ENCODE measurements at places on chromosomes 4 and X.

GRCh38 chrX:111837197-111837596, 38.8 kb upstream of the TRPC5OS start:
- no peak for DNase-seq

DNA sequence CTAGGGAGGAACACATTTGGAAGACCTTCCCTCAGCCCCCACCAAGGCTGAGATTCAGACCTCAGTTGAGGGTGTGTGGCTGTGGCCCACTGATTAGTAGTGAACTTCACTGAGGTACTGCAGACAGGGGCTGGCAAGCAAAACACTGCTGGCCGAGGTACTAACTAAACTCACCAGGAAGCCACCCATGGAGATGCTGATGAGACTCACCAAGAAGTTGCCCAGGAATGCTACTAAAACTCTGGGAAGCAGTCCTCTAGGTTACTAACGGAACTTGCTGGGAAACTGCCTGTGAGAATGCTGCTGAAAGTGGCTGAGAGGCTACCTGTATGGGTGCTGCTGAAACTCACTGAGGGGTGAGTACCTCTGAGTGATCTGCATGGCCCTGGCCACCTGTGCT, 372.4 kb upstream of the RPS6KA3 start:
- no peak for DNase-seq

GRCh38 chr4:136725286-136726081, 806.8 kb downstream of the PCDH18 start:
- no peak for DNase-seq

- DNase-seq: no peak
These were observed at the start of gene ARMCX1 for GRCh38 chrX:101550362-101550750. ARMCX1 (plus strand) TSS chrX:101550547; CDS start chrX:101552931, 2,384 bp downstream.

GRCh38 chrX:17737710-17737985, 355 bp downstream of the SCML1 start:
- DNase-seq: no peak

DNA sequence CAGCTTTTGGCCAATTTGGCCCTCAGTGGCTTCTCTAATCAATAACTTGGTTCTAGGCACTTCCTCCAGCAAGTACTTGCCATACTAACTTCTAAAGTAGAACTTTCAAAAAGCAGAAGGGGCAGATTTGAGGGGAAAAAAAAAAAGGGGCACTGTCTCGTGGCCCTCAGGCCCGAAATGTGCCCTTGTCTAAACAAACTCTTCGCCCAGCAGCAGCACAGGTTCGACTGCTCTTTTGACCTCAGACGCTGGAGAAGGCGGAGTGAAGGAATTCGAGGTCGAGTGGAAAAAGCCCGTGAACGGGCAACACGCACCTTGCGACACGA, 775 bp downstream of the GRPEL1 start:
- DNase-seq: no peak

GRCh38 chrX:46599051-46599560, 25.5 kb downstream of the CHST7 start:
- no peak for DNase-seq

DNA sequence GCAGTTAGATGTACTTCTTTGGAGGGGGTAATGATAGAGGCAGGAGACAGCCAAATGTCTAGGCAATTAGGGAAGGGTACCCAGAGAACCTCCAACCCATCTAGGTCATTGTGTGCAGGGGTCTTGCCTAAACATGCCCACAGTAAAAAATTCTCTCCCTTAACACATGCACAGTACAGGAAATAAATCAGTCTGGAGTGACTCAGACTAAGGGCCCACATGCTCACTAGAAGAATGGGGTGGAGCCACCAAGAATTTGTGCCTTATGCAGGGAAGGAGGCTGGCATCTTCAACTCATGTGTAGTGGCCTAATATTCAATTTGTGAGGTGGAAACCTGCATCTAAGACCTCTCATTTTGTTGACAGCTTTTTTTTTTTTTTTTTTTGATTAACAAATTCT, 945.3 kb upstream of the GRIA3 start:
- DNase-seq: no peak

DNA sequence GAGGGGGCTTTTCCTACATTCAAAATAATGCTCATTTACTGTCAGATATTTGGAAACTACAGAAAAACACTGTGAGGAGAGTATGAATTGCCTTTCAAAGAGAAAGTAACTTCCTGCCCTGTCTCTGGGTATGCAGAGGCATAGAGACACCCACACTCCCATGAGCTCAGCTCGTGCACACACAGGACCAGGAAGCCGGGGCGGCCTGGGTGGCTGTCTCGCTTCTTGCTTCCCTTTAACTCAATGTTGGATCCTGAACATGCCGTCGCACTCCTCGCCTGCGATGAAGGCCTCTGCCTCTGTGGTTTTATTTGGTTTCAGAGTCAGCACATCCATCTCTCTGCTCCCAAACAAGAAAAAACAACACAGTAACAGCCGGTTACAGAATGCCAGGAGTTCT, 40.1 kb upstream of the GPR78 start:
- no peak for DNase-seq

DNA sequence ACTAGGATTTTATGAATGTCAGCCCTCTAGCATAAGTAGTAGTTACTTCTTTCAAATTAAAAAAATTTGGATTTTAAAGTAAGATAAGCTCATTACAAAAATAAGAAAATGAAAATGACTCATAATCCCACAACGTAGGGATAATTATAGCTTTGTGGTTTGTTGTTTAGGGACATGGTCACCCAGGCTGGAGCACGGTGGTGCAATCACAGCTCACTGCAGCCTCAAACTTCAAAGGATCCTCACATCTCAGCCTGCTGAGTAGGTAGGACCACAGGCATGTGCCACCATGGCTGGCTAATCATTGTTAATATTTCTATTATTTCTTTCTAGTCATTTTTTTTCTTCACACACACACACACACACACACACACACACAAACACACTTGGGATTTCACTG, 57.6 kb downstream of the PLAC1 start:
- no peak for DNase-seq

DNA sequence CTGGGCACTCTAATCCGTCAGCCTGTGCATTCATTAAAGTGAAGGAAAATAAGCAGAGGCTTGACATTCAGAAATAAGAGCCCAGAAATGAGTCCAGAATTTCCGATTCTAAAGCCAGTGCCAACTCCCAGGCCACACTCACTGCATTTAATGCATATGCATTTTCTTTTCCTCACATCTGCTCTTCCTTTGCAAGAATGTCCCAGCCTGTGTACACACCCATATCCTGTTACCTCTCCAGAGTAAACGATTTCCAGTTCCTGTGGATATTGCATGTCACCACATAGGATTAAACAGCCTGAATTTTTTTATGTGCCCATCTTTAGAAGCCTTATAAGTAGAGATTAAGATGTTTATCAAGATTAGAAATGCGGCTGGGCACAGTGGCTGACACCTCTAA, 27.5 kb downstream of the ARX start:
- no peak for DNase-seq

DNA sequence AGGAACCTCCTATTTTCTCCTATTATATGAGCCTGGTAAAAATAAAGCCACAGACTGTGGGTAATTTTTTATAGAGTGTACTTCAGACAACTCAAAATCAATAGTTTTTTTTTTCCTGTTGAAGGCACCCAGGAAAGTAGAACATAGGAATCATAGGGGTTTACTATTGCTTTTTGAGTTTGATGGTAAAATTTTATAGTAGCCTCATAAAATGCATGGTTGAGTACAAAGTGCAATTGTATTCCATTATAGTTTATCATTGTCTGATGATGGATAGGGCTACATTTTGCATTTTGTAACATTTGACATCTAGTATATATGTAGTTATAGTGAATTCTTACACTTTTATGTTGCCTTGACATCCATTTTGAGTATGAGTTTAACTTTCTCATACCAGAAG, 455.0 kb downstream of the STIM2 start:
- DNase-seq: no peak

- DNase-seq: no peak
These were observed 1648.0 kb downstream of the STIM2 start for GRCh38 chr4:28508636-28509035.

DNA sequence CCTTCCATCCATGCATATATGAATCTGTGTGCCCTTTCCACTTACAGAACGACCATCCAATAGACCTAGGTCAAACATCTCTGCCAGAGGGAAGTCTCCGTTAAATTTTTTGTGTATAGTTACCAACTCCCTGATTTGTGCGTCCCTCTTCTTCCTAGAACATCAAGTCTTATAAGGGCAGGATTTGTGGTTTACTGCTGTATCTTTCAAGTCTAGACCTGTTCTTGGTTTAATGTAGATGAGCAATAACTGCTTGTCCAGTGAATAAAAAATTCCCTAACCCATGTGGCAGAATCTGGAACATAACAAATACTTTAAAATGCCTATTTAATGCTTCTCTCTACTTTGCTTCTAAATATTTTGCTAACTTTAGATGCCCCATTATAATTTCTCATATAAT, 988.8 kb downstream of the RAPGEF2 start:
- no peak for DNase-seq

GRCh38 chr4:19379191-19379708, 872.5 kb upstream of the SLIT2 start:
- no peak for DNase-seq

GRCh38 chr4:107835406-107835805, 10.7 kb downstream of the SGMS2 start:
- no peak for DNase-seq

GRCh38 chrX:121579016-121579760, 531.8 kb downstream of the GLUD2 start:
- no peak for DNase-seq

DNA sequence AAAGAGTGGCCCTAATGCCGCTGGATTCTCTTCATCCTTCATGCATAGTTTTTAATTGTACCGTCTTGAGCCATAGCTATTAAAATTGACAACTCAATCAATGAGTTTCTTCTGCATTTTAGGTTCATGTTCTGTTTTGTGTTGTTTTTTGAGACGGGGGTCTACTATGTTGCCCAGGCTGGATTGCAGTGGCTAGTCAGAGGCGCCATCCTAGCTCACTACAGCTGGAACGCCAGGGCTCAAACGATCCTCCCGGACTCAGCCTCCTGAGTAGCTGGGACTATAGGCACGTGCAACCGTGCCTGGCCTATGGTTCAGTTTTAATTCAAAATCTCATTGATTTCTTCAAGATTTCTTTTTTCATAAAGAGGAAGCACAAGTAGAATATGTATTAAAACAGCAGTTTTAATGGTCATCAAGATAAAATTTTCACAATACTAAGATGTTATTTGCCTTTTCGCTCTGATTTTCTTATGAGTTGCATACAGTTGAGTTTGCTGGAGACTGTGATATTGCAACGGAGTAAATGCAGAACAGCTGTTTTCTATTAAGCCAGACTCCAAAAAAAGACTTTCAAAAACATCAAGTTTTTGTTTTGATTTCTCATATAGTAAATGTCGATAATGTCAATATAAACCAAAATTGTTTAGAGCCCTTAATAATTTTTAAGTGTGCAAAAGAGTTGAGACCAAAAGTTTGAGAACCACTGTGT, 1.1 kb upstream of the STX18 start:
- no peak for DNase-seq

DNA sequence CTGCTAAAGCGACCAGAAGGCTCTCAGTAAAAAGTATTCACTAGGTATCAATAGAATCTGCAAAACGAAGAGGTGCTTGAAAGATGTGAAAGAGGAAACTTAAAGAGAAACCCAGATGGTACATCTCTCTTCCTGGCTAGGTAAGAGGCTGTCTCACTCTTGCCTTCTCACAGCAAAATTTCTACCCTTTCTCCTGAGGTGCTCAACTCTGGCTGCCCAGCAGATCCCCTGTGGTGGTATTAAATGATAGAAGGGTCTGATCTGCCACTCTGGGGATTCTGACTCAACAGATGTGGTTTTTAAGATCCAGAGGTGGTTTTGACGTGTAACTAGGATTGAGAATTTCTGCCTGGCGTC, 14.9 kb upstream of the TSPAN5 start:
- DNase-seq: no peak

GRCh38 chr4:101254776-101255175, 92.5 kb downstream of the PPP3CA start:
- DNase-seq: no peak

DNA sequence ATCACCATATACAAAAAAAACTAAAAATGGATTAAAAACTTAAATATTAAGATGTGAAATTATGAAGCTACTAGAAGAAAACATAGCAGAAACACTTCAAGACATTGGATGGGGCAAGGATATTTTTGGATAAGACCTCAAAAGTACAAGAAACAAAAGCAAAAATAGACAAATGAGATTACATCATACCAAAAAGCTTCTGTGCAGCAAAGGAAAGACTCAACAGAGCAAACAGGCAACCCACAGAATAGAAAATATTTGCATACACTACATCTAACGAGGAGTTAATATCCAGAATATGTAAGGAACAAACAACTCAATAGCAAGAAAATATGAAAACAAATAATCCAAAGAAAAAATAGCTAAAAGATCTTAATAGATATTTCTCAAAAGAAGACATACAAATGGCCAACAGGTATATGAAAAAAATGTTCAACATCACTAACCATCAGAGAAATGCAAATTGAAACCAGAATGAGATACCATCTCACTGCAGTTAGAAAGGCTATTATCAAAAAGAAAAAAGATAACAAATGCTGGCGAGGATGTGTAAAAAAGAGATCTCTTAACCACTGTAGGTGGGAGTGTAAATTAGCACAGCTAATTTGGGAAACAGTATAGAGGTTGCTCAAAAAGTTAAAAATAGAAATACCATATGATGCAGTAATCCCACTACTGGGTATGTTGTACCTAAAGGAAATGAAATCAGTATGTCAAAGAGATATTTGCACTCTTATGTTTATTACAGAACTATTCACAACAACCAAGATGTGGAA, 17.8 kb upstream of the LRCH2 start:
- DNase-seq: no peak

DNA sequence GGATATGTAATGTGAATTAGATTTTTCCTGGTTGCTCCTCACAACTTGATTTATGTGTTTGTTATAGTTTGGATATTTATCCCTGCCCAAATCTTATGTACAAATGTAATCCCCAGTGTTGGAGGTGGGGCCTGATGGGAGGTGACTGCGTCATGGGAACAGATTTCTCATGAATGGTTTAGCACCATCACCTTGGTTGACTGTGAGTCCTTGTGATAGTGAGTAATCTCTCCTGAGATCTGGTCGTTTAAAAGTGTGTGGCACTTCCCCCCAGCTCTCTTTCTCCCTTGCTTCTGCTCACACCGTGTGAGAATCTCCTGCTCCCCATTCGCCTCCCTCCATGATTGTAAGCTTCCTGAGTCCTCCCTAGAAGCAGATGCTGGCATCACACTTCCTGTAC, 2.2 kb downstream of the MID2 start:
- DNase-seq: no peak

DNA sequence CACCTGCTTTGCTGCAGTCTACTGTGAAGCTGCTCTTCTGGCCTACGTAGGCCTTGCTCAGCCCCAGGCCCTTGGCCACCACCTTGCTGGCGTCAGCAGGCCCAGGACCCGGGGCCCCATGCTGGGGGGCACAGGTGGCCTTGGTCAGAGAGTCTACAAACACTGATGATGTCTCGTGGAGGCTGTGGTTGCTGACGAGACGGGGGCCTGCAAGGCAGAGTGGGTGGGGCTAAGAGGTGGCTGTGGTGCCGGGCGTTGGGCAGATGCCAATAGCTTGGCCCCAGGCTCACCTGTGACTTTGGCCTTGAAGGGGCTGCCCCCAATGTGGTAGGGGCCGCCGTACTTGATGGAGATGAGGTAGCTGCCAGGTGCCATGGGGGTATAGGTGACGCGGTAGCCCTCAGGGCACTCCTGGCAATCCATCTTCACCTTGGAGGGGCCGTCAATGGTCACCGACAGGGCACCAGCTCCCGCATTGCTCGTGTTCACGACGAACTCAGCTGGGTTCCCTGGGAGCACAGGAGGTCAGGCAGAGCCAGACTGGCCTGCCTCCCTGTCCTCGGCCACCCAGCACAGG, 25.0 kb downstream of the FLNA start:
- DNase-seq: no peak
